ENCODE measurements at places on chromosomes 6 and 20.

GRCh38 chr6:119333707-119334295 lies 15.8 kb downstream of the MAN1A1 start:
- no peak for DNase-seq
- H3K4me1 ChIP-seq: peaks cover 60% of the 10 kb centered on the region
- no peak overlapping the region for H3K4me3 ChIP-seq
- H3K36me3 ChIP-seq: no peaks in the 10 kb centered on the region

GRCh38 chr6:11912420-11912819 lies 99.7 kb upstream of the HIVEP1 start:
- no peaks in the 10 kb centered on the region for H3K4me1 ChIP-seq
- H3K4me3 ChIP-seq: no peak overlapping the region
- H3K27ac ChIP-seq: no peak overlapping the region
- no peaks in the 10 kb centered on the region for H3K36me3 ChIP-seq
- no peak for DNase-seq
- H3K27me3 ChIP-seq: no peaks in the 10 kb centered on the region

DNA sequence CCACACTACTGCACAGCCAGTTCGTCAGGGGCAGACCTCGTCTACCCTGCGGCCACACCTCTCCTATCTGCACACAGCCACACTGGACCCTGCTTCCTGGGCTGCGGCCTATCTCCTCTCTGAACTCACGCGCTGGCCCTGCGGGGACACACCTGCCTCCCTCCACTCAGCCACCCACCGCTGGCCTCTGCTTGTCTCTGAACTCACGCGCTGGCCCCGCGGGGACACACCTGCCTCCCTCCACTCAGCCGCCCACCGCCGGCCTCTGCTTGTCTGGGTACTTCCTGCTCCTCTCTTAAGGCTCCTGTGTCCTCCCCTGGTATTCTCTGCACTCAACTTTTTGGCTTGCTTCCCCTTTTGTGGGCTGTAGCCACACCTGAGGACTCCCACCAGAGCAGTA lies 52.3 kb downstream of the HUS1B start:
- no peak overlapping the region for H3K4me3 ChIP-seq
- no peak for DNase-seq
- no peaks in the 10 kb centered on the region for H3K36me3 ChIP-seq
- H3K27ac ChIP-seq: no peak overlapping the region
- H3K27me3 ChIP-seq: no peaks in the 10 kb centered on the region
- H3K4me1 ChIP-seq: no peaks in the 10 kb centered on the region

GRCh38 chr20:58461899-58462298 lies 53.3 kb downstream of the APCDD1L start:
- no peak overlapping the region for H3K27ac ChIP-seq
- no peaks in the 10 kb centered on the region for H3K36me3 ChIP-seq
- H3K4me3 ChIP-seq: no peak overlapping the region
- no peaks in the 10 kb centered on the region for H3K4me1 ChIP-seq
- H3K27me3 ChIP-seq: no peaks in the 10 kb centered on the region
- DNase-seq: no peak

DNA sequence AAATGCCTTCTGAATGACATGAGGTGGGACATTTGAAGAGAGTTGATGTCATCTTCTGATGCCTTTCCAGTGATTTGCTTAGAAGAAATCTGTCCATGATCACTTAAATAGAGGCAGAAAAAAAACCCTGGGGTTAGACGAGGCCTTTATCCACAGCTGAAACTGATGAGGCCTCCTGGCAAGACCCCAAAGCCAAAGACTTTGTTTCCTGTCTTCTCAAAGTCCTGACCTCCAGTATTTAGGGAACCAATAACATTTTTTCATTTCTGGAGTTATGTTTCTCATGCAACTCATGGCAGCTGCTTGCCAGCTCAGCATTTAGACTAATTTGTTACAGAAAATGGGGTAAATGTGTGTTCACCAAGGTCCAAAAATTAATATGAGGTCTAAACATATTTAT lies 248.0 kb upstream of the PRDM1 start:
- H3K4me1 ChIP-seq: no peaks in the 10 kb centered on the region
- H3K27me3 ChIP-seq: no peaks in the 10 kb centered on the region
- no peak overlapping the region for H3K27ac ChIP-seq
- DNase-seq: no peak
- no peak overlapping the region for H3K4me3 ChIP-seq

DNA sequence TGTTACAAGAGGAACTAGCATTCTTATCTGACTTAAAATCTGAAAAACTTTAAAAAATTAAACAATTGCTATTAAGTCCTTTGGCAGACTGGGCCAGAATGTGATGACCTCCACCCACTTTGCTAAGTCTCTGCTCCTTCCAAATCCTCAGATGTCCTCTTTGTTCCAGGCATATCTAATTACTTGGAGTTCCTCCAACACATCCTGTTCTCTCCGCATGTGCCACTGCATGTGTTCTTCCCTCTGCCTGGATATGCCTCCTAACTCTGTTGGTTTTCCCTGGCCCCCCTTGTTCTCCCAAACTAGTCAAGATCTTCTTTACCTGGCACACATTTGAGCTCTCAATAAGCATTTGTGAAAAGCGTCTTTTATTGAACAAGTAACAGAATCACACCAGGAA lies 23.1 kb downstream of the ELOVL2 start:
- peaks cover 3% of the 10 kb centered on the region for H3K27me3 ChIP-seq
- DNase-seq: no peak
- H3K27ac ChIP-seq: no peak overlapping the region
- no peaks in the 10 kb centered on the region for H3K4me1 ChIP-seq
- no peak overlapping the region for H3K4me3 ChIP-seq

GRCh38 chr20:25421102-25421501 lies 13.6 kb downstream of the GINS1 start:
- no peaks in the 10 kb centered on the region for H3K4me1 ChIP-seq
- H3K4me3 ChIP-seq: no peak overlapping the region
- no peaks in the 10 kb centered on the region for H3K36me3 ChIP-seq
- H3K27me3 ChIP-seq: no peaks in the 10 kb centered on the region

DNA sequence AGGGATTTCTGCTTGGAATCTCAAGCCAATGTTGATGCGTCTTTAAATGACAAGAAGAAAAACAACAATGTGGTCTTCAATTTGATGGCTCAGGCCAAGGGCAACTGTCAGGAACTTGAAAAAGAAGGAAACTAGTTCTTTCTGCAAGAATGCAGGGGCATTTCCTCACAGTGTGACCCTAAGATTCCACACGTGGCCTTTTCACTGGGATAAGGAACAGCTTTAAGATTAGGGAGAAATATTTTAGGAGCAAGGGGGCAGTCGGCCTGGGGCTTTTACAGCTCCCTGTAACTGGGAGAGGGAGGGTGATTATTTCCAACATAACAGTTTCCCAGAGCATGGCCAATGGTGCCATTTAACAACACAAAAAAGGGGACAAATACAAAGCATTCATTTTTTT lies 39.4 kb upstream of the MRPS10 start:
- H3K4me1 ChIP-seq: peaks cover 24% of the 10 kb centered on the region
- DNase-seq: no peak
- no peak overlapping the region for H3K27ac ChIP-seq
- H3K4me3 ChIP-seq: no peak overlapping the region

- no peaks in the 10 kb centered on the region for H3K27me3 ChIP-seq
- peaks cover 11% of the 10 kb centered on the region for H3K4me1 ChIP-seq
- H3K36me3 ChIP-seq: peaks cover 9% of the 10 kb centered on the region
- H3K27ac ChIP-seq: no peak overlapping the region
Measured at GRCh38 chr20:35240083-35240810, 13.8 kb downstream of the MMP24 start.
